AG20443 (cell line): ENCODE measurements at places on chromosomes 6 and 20.

- DNase-seq: no peak
Measured at GRCh38 chr6:157741948-157742556, 81.0 kb upstream of the SNX9 start.

- no peak for DNase-seq
Measured at GRCh38 chr20:971346-971745, 30.8 kb downstream of the RSPO4 start.

DNA sequence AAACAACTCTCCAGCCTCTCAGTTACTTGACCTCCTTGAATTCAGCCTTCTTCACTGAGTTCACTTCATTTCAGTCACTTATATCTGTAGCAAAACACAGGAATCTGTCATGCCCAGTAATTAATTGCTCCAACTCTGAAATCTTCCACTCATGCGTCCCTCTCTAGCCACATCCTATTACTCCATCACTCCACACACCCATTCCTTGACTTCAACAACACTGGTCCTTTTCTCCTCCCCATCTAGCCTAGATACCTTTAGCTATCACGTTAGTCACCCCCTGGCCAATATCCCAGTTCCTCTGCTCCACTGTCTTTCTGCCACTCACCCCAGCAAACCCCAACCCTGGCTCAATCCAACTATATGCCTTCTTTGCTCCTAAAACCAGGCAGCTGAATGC lies 7.7 kb downstream of the ZHX3 start:
- peak; percentile 59 for DNase-seq

GRCh38 chr6:22716721-22717120 lies 147.4 kb downstream of the HDGFL1 start:
- DNase-seq: no peak

DNA sequence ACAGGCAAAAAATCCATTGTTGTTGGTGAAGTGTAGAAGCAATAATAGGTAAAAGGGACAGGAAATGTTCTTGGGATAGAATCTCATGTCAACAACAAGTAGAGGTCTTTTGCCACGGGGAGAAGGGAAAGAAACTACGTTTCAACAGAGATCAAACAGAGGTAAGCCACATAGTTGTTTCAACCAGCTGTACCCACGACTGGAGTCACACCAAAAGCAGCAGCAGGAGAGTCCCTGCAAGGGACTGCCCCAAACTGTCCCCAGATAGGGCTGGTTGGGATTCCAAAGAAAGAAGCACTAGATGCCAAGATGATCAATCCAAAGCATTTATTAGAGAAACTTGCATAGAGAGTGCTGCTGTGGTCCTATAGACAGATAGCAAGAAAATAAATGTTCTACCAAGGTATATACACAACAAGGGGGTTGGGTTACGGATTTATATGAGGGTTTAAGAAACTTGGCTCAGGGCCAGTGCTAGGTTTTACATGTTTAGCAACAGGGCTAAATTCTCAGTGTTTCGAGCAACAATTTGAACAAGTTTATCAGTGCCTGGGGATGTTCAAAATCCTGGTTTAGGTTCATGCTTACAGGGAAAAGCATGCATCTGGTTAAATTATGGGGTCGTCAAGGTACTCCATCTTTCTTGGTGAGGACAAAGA lies 466.5 kb downstream of the MMUT start:
- DNase-seq: no peak

- no peak for DNase-seq
Measured at GRCh38 chr6:52059821-52060220, 27.6 kb downstream of the PKHD1 start.

DNA sequence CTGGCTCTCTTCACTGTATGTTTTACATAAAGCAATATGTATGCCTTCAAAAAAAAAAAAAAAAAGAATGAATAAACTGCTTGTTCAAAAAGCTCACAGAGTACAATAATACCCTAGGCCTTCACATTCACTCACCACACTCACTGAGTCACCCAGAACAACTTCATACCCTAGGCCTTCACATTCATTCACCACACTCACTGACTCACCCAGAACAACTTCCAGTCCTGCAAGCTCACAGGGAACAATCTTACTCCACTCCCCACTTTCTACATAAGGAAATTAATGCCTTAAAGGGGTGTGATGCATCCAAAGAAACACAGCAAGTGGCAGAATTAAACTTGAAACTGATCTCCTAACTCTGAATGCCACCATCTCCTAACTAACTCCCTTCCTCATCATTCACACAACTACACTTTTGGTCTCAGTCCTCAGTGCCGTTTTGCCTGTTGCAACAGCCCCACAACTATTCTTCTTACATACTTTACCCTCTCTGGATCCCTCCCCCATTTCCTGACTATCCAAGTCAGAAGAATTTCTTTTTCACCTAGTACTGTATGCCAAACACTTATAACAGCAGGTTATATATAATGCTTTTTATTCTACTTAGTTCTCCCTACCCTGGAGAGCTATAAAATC lies 34.2 kb downstream of the NHSL1 start:
- peak; percentile 73 for DNase-seq

DNA sequence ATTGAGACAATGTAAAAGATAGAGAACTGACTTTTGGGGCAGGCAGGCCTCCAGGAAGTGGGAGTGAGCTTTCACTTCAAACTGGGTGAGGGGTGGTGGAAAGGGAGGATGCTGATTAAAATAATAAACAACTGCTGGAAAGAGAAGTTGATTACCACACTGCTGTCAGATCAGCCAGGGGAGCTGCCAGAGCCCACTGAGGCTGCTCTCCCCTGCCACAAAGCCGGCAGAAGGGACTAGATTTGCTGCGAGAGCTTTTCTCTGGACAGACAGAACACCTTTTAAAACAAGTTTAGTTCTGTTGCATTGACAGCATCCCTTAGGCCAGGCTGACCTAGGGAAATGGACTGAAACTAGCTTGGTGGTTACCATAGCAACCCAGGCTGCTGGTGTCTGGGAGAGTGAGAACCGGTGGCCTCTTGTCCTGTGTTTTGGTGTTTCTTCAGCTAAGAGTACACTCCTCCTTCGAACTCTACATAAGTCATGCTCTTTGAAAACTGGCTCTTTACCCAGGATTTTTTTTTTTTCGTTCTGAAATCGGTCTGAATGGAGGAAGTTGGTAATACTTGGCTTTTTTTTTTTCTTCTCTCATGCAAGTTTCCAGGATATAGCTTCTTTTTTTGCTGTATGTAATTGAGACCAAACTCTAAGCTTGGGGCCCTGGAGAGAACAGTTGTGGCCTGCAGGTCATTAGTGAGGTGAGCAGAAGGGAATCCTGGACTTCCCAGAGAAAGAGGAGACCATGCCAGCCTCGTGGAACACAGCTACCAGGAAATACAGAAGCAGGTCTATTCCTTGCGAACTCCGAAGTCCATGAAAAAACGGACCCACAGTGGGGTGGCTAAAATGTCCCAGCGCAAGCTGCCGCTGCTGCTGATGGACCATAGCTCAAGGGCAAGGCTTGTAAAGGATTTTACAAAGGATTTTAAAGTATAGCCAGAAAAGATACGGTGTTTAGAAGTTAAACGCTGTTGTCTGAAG lies 374.4 kb downstream of the UTRN start:
- peak; percentile 33 for DNase-seq

DNA sequence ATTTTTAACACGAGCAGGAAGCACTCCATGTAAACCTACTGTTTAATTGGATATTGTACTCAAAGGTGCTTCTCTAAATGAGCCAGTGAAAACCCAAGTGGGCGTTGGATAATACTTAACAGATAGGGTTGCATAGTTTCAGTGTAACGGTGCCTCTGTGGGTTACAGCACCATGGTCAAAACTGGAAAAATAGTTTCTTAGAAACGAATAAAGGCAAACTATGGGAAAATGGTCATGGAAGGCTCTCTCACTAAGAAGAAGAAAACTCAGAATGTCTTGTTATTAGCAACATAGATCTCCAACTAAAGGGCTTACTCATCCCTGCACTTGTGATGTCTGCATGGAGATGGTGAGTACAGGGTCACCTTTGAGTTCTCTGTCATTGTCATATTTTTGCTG lies 59.1 kb upstream of the NEDD9 start:
- DNase-seq: no peak

DNA sequence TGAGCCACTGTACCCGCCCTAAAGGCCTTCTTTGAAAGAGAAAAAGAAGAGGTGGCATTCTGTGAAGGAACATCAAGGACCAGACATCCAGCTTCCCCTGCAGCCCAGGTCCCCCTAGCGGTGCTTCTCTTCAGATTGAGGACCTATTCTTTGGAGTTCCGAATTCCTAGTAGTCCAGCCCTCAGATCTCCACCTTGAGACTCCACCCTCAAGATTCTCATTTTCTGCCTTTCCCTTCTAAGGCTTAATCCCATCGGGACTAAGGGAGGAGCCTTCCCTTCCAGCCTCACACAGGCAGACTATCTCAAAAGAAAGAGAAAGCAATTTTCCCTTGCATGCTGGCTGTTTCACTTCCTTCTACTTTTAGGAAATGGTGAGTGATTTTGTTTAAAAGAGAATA lies 32.5 kb downstream of the MUC22 start:
- DNase-seq: peak; percentile 77

DNA sequence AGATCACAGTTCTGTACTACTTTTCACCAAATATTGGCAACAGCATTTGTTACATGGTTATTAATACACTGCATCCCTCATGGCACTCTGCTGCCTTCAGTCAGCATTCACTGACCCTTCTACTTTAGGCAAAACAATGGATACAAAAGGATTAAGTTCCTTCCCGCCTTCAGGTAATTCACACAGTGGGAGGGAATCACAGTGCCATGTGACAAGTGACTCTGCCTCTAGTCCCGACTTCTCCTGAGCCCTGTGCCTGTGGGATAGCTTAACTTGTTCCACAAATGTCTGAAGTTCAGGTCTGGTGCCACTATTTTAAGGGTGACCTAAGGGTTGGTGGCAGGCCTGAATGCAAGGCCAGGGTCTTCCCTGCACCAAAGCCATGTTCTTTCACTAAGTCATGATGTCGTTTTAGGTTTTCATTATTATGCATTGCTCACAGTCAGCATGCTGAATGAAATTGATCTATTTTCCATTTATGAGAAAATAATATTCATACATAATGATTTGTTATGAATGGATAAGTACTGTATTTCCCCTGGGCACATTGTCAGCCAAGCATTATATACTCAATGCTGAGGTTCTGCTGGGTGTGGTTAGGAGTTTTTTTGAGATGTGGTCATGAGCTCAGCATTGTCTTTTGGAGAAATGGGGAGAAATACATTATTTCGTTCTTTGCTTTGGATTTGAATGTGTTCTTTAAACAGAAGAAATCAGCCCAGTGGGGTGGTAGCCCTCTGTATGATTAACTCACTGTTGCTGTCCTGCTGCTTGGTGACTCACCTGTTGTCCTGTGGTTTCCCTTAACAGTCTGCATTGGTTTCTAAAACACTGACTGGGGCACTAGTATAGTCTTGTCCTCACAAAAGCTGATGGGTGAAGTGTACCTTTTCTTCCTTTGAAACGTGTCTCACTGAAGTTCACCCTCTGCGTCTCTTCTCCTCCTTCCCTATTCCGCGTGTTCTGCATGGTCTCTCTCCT lies 66.4 kb downstream of the AFDN start:
- peak; percentile 34 for DNase-seq

DNA sequence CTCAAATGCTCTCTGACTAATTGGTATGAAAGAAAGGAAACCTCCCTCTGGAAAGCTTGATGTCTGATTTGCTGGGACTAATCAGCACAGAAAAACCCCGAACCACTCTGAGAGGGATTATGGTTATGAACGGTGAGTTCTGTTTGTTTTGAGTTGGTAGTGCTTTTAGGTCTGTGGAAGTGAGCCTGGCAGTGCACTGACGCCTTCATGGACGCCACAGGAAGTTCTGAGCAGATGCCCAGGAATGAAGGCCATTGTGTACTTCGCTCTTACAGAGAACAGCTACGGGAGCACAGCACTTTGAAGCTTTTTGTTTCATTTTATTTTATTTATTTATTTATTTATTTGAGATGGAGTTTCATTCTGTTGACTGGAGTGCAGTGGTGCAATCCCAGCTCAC lies 754.1 kb downstream of the QKI start:
- no peak for DNase-seq

- peak; percentile 9 for DNase-seq
Measured at GRCh38 chr6:49269190-49269589, 193.9 kb downstream of the MMUT start.

GRCh38 chr6:27419363-27419762 lies 30.8 kb downstream of the ZNF391 start:
- DNase-seq: no peak

DNA sequence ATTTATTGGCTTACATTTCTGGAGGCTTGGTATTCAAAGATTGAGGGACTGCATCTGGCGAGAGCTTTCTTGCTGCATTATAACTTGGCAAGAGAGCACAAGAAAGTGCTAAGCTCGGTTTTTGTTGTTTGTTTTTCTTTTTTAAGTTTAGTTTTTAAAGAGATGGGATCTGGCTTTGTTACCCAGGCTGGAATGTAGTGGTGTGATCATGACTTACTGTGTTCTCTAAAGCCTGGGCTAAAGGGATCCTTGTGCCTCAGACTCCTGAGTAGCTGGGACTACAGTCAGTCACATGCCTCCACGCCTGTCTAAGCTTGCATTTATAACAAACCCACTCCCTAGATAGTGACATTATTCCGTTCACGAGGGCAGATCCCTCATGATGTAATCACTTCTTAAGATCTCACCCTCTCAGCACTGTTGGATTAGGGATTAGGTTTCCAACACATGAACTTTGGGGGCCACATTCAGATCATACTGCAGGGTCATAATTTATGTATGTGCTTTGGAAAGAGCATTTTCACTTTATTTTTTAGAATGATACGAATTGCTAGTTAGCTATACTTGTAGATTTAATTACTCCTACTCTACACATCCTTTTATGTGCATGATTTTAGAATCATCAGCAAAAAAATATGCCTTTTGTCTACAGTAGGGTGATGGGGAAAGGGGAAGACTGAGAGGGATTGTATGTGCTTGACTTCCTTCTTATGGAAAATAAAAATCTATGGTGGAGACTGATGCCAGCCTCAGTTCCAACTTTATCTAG lies 167.8 kb downstream of the JARID2 start:
- no peak for DNase-seq

GRCh38 chr20:51496964-51497363 lies 45.6 kb downstream of the NFATC2 start:
- no peak for DNase-seq

DNA sequence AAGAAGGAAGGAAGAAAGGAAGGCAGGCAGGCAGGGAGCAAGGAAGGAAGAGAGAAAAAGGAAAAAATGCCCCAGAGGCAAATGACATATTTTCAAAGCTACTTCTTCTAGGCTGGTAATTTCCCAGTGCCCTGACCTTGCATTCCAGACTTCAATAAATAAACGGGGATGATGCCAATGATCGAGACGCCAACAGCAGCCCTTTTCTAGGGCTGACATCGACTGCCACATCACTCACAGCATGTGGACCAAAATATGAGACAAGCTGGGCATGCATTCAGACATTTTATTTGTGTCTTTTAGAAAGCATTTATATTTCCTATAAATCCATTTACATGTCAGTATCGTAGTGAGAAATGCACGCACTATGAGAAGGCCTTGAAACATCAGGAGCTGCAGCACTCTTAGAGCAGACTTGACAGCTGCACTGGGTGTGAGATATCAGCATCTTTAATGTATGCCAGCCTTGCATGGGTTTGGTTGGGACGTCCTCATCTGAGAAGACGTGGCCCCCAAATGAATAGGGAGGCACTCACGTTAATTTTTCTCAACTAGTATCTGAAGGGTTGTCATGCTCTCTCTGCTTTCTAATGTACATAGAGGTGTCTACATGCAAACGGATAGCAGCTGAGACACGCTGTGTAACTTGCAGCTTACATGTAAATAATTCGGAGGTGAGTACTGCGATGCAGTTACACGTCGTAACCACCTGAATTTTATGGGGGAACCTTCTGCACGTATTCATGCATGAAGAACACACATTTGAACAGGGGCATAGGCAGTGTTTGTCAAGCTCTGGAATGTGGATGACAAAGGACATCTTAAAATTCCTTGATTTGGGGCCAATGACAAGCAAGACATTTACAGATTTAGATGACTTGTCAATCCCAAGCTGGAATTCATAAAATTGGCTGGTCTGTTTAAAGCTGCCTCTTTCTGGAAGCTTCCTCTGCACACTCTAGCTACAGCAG lies 149.1 kb upstream of the AGPAT4 start:
- DNase-seq: peak; percentile 28
